Activated gamma-delta T cell (primary cell): ENCODE measurements at places on chromosomes 3 and 15.

GRCh38 chr3:57088503-57088902 lies 28.0 kb downstream of the SPATA12 start:
- DNase-seq = no peak

- no peak for DNase-seq
Observed at GRCh38 chr3:119647843-119648575, 12.4 kb downstream of the POPDC2 start.

GRCh38 chr15:69926721-69927120 lies 171.0 kb downstream of the TLE3 start:
- DNase-seq = no peak

GRCh38 chr15:89105147-89105546 lies 16.9 kb downstream of the ABHD2 start:
- no peak for DNase-seq

GRCh38 chr3:13006216-13006990 lies 66.8 kb downstream of the IQSEC1 start:
- no peak for DNase-seq

- no peak for DNase-seq
Observed at GRCh38 chr3:110126065-110126464, 788.7 kb upstream of the DPPA4 start.

GRCh38 chr15:98272625-98273024 lies 312.1 kb downstream of the ARRDC4 start:
- no peak for DNase-seq

- no peak for DNase-seq
Observed at GRCh38 chr15:92653836-92654539, 1.6 kb downstream of the FAM174B start.

DNA sequence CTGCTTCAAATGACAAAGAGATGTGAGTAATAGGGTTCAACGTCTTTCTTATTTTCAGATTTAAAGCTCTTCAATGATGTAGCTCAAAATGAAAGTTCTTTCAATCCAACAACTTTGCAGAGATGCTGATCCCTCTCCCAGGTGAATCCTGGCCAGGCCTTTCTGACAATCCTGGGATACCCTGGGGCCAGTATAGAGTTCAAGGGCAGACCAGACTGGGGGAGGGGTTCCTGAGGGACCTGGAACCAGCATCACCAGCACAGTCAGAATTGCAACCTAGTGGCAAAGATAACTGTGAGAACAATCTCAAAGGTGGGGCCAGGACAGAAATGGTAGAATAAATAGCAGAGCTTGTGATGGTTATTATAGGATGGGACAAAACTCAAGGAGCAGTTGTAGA lies 19.7 kb upstream of the NCK1 start:
- DNase-seq = no peak

- no peak for DNase-seq
Observed at GRCh38 chr3:146130881-146131371, 30.1 kb downstream of the PLOD2 start.

GRCh38 chr15:99019558-99020540 lies 12.3 kb upstream of the PGPEP1L start:
- DNase-seq = no peak

GRCh38 chr3:51813539-51813938 lies 34.5 kb upstream of the IQCF6 start:
- DNase-seq = no peak

- no peak for DNase-seq
Observed at GRCh38 chr3:64082961-64083541, 59.8 kb upstream of the PSMD6 start.

- DNase-seq = no peak
Observed at GRCh38 chr15:79779746-79780145, 117.1 kb downstream of the MTHFS start.

GRCh38 chr3:192915304-192915703 lies 2.4 kb downstream of the MB21D2 start:
- no peak for DNase-seq

DNA sequence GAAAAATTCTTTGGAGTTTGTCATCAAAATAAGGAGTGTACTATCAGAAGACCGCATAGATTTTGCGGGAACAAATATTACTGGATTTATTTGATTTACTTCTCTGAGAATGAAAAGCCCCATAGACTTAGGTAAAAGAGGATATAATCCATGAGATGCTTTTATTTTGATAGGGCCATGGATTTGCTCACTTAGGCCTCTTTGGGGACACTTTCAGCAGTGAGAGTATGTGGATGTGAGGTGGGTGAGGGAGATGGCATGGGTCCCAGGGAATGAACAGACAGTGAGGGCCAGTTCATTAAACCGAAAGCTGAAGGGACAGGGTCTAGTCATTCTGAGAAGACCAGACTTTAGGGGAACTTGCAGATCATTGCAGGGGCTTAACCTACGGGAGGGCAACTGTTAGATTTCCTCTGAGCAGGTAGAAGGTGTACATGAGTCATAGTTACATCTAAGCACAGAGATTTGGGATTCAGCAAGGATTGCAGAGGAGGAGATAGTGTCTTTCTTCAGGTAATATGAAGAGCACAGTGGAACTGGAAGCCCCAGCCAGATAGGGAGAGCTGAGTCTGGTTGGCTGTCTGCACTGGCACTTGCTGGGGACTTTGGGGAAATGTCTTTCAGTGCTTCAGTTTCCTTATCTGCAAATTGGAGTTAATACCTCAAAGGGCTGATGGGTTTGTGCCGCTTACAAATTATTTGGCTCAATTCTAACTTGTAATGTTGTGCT lies 30.8 kb downstream of the SH3GL3 start:
- no peak for DNase-seq

- DNase-seq = no peak
Observed at GRCh38 chr3:36871379-36872126, 73.3 kb downstream of the TRANK1 start.

- no peak for DNase-seq
Observed at GRCh38 chr15:99485153-99485961, 80.4 kb upstream of the MEF2A start.

DNA sequence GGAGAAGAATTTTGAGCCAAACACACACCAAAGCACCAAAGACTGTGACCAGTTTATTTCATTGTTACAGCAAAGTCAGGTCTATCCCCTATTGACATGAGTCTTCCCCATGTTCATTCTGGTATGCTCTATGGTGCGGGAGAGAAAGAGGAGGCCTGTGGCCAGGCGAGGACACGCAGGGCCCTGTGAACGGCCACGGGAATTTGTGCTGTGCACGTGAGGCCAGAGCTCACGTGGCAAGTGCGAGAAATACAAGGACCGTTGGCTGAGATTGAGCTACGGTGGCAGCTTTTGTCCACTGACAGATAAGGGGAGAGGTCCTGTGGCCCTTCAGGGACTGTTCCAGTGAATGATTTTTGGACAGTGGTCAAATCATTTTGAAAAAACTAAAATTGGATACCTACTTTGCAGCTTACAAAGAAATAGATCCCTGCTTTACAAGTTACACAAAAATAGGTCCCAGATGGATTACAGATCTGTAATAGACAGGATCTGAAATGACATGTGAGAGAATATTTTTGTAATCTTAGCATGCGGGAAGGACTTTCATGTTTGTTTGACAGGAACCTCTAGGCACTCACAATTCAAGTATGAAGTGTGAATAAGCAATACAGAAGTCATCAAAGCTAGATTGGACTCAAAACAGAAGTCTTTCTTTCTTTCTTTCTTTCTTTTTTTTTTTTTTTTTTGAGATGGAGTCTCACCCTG lies 9.2 kb downstream of the ZSCAN2 start:
- no peak for DNase-seq

DNA sequence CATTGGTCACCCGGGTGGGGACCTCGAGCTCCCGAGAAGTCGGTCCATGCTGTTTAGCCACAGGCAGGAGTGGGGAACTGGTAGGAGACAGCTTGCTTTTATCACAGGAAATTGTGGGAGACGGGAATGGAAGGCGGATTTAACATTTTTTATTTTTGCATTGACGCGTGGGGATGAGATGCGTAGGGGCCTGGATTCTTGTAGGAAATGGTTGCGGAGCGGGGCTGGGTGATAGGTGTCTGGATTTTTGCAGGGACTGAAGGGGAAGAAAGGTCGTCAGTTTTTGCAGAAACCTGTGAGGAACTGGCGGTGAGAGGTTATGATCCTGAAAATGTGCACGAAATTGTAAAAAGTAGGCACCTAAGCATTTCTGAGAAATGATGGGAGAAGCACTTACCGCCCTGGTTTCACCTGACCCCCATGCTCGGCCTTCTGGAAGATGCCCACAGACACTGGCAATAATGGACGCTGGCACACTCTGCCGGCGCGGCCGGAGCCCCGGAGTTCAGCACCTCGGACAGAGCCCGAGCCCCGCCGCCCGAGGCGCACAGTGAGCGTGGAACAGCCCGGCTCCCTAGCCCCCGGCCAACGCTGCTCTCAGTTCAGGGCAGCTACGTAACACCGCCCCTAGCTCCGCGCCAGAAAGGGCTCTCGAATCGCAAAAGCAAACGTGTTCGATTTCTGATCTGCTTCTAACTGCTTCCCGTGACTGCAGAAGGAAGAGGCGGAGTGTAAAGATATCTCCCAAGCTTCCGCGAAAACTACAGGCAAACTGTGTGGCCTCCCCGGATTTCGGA lies 928 bp downstream of the ANKRD34C start:
- no peak for DNase-seq

GRCh38 chr3:170766823-170767575 lies 103.0 kb downstream of the RPL22L1 start:
- DNase-seq = no peak

- DNase-seq = no peak
Observed at GRCh38 chr3:52238193-52238760, 681 bp downstream of the TWF2 start.

DNA sequence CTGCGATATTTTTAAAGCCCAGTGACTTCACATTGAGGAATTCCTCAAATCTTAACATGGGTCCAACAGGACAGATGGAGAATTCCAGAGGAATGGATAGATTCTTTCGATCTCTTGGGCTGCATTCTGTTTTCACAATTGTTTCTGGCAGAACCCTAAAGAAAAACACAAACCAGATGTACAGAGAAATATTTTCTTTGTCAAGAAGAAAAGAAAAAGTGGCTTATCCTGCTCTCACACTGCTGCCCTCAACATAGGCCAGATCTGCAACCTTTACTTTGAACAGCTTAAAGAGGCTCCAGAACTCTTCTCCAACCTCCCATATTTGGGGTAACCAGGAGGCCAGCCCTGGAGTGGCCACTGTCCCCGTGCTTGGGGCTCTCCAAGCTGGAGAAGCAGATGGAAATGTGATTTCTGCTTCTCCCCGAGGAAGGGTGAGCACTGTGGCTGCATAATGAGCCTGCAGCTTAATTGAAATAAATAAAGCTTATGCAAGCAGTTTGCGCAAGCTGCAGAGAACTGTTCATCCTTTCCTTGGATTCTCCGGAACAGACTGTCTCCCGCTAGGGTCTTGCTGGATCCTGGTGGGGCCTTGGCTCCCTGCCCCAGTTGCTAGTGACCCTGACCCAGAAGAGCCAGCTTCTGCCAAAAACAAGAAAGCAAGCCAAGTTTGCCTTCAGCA lies 453.2 kb upstream of the PROK2 start:
- DNase-seq = no peak

DNA sequence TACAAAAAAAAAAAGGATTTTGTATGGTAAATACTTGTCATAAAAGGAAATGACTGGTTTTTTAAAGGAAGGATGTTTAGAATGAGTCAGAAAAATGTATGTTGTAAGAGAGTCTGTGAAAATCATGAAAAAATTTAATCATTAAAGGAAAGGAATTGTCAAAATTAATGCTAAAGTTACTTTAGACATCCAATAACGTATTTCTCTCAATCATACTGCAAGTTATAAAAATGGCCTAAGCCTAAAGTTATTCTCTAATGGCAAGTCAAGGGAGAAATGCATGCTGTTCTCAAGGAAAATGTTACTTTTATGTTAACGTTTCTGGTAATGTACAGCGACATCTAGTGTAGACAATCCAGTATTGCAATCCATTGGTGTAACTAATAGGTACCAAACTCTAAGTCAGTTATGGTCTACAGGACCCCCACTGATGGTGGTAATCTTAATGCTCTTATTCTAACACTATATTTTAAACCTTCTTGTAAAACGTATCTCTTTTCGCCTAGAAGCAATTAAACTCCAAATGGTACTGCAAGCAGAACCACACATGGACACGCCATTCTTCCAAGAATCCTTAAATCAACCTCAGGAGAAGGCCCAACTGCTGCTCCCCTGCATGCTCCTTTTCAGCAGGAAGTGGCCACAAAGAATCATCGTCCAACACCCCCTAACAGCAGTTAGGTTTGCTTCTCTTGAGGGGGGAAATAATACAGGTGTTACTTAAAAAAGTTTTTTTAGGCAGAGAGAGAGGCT lies 35.2 kb downstream of the NCEH1 start:
- DNase-seq = no peak

DNA sequence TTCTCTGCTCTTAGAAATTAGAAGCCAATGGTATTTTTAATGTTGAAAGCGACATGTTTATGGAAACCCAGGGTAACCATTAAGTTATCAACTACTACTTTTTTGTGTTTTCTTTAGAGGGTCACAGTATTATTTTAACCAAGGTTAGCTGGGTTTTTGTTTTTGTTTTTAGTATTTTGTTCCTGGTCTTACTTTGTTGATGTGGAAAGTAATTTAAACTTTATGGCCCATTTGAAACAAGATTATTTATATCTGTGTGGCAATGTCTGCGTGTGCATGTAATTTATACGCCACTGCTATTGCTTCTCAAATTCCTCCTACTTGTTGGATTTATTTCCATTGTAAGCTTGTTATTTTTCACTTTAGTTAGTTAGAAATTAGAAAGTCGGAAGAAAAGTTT lies 722.1 kb upstream of the NR2F2 start:
- DNase-seq = no peak

- DNase-seq = no peak
Observed at GRCh38 chr3:155391551-155391958, 98.1 kb upstream of the STRIT1 start.

DNA sequence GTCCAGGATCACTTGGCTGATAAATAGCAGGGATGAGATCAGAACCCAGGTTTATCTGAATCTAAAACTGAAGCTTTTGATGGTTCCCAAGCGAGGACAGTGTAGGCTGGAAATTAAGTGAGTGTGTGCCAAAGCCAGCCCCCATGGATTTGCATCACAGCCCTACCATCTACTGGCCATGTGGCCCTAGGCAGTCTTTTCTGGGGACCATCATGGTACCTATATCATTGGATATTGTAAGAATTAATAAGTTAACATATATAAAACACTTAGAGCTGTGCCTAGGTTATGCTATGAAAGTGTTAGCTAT lies 32.8 kb upstream of the SSR3 start:
- DNase-seq = no peak

GRCh38 chr3:12590096-12590495 lies 33.2 kb downstream of the MKRN2 start:
- no peak for DNase-seq

DNA sequence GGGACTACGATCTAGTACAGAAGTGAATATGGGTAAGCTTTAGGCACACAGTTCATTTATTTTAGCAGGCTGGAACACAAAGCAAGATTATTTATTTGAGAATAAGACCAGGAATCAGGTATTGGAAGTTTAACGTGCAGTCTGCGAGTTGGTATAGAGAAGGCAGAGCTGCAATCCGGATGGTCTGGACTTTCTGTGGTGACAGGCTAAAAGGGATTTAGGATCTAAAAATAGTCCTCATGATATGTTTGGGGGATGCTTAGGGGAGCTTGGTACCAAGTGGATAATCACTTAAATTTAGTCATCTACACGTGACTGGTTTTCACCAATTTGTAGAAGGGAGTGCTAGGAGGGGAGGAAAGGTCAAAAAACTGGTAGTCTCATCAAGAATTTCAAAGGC lies 119.4 kb downstream of the DLG1 start:
- DNase-seq = no peak
